ENCODE measurements at places on chromosomes 5 and 9.

DNA sequence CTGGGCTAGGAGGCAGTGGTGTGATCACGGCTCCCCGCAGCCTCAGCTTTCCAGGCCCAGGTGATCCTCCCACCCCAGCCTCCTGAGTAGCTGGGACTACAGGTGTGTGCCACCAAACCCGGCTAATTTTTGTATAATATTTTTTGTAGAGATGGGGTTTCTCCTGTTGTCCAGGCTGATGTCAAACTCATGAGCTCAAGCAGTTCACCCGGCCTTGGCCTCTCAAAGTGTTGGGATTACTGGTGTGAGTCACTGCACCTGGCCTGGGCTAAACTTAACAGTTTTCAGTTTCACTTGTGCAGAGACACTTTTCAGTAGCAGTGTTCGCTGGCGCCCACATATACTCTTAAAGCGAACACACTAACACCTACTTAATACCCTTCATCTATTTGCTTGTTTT is 205.6 kb upstream of the ZNF608 start:
- no peak for DNase-seq

DNA sequence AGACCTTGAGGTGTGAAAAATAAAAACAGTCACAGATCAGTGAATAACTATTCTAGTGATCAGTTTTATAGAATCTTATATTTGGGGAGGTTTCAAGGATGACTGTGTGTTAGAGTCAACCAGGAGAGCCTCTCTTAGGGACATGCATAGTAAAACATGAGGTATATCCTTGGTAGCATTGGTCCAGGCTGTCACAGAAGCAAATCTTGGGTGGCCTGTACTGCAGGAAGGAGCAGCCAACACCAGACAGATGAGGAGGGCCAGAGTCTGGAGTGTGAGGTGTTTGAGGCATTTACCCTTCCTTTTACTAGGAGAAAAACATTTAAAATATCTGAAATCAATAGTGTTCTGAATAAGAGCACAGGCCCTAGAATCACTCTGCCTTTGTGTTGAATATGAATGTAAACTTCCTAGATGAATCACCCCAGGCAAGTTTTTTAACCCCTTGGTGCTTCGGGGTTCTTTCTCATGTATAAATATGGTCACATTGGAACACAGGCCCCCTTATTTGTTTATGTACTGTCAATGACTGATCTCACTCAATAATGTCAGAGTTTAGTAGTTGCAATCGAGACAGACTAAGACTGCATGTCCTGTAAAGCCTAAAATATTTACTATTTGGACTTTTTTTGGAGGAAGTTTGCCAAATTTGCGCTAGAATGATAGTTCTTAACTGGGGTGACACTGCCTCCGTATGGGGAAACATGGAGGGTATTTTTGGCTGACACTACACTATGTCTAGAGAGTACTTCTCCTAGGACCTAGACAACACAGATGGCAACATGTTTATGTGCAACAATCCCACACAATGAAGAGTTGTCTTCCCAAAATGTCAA is 416.5 kb upstream of the POU5F2 start:
- no peak for DNase-seq

DNA sequence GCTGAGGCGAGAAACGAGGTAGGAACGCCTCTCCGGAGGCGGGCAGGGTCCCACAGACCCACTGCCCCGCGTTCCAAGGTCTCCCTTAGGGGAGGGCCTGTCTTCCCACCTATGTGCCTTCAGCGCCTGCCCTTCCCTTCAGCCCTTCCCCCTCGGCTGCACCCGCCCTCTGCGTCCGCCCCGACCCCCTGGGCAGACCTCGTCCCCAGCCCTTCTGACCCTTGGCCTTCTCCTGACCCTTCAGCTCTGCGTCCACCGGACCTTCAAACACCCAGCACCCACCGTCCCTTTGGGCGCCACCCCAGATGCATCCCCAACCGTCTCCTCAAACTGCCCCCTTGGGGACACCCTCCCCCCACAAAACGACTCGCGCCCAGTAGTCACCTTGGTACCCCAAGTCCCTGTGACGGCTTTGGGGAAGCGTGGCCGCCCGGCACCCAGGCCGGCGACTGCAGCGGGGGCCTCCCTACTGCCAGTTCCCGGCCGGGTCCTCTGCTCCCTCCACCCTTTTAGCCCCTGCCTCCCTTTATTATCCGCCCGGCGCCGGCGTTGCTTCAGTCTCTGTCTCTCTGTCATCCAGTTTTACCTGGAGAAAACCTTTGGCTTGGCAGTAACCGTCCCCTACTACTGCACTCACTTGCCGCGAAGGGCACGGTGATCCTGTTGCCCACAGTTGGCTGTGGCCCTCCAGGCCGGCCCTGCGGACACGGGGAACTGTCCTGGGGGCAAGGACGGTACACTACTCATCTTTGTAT is 421 bp downstream of the RUSC2 start:
- no peak for DNase-seq

DNA sequence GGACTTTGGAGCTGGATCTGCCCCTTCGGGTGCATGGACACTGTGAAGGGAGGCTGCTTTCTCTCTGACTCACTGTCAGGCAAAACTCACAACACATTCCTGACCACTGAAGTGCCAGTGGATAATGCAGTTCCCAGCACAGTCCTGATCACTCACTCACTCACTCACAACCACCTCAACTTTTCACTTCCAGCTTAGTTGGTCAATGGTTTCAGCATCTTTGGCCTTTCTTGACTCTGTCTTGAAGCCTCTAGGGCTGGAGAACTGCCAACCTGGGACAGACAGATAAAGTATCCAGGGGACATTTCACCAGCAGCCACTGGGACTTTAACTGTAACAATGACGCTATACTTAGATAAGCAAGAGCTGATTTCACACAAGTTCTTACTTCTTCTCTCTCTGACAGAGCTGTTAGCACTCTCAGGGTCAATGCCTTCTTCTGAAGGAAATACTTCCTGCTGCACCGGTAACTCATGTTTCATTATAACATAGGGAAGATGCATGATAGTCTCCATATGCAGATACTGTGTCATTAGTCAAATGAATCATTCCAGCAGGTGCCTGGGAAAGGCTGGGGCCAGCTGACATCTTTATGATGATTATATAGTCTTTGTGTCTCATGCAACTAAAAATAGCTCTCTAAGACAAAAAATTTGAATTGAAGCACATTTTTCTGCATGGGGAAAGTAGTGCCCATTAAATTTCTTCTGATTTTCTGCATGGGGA is 499.0 kb downstream of the SEMA5A start:
- DNase-seq, result no peak

GRCh38 chr9:130933114-130934046 is 5.7 kb downstream of the FIBCD1 start:
- no peak for DNase-seq

- DNase-seq, result no peak
These were observed 197.0 kb upstream of the VLDLR start for GRCh38 chr9:2424619-2425033.

DNA sequence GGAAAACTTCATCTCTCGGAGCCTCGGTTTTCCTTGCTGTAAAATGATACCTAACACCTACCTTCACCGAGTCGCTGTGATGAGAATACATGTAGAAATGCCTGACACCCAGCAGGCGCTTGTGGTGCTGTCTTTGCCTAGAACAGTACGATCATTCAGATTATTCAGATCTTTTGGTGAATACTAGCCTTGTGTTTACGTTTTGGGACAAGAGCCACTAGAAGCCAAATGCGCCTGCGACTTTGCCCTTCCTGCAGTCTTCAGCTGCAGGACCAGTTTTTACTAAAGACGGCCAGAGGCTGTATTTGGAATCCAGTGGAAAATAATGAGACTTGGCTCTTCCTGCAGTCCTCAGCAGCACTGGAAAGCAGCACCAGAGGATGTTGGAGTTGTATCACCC is 189.6 kb downstream of the TRIO start:
- DNase-seq, result no peak

GRCh38 chr5:33944543-33945132 is 8.5 kb downstream of the RXFP3 start:
- DNase-seq, result no peak

GRCh38 chr5:17229313-17229712 is 11.9 kb downstream of the BASP1 start:
- DNase-seq, result no peak

DNA sequence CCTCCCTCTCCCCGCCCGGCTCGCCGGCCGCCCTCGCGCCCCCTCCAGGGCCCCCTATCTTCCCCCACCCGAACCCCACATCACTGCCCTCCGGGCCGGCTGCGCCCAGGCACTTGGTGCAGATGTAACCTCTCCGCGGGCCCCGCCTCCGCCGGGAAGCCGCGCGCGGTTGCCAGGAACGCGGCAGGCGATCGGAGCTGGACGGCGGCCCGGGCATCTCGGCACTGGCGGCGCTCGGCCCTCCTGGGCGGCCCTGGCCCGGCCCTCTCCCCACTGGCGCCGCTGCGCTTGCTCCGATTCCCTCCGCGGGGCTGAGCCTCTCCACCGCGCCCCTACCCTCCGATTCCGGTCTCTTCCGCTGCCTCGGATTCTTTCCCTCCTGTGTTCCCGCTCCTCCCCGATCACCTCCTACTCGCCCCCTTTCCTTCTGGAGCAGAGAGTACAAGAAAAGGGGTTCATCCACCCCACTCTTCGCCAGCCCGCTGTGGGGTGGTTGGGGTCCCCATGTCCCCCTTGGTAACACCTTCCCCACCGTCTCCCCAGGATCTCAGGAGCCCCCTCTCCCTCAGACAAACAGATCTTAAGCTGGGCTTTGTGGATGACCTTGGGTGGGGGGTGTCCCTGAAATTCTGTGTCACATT is 70.6 kb downstream of the C9orf50 start:
- DNase-seq, result peak; percentile 79

DNA sequence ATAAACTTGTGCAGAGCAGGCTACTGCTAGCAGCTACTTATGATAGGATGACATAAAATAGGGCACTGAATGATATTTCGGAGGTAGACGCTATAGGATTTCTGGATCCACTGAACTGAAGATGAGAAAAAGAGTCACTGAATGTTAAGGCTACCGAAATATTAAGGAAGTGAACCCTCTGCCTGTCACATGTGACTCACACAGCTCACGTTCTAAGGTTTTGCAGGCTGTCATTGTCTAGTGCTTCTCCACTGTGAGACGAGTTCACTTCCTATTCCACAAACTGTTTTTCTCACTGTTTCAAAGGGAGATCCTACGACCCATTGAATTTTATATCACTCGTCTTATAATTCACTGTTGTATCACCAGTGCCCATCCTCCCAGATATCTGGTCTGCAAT is 100.8 kb downstream of the CTNND2 start:
- no peak for DNase-seq

- no peak for DNase-seq
These were observed 86.9 kb downstream of the RAPGEF6 start for GRCh38 chr5:131548176-131548575.

DNA sequence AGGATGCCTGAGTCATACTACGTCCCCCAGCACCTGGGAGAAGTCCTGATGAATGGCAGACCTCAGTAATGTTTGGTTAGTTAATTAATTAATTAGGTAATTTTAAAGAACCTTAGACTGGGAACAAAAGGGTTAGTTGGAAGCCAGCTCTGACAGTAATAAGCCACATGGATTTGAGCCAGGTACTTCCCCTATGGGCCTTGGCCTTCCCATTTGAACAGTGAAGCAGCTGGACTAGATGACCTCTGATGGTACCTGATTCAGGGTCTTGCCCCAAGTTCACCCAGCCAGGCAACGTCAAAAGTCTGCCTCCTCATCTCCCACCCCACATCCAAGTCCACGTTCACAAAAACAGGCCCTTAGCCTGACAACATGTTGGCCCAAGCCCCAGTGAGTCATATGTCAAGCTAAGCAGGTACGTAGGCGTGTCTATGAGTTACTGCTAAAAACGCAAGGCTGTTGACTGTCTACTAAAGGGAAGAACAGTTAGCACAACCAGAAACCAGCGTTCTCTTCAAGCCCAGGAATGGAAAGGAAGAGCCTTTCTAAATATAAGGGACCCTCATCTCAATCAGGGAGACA is 303.2 kb downstream of the ACTL7B start:
- no peak for DNase-seq

DNA sequence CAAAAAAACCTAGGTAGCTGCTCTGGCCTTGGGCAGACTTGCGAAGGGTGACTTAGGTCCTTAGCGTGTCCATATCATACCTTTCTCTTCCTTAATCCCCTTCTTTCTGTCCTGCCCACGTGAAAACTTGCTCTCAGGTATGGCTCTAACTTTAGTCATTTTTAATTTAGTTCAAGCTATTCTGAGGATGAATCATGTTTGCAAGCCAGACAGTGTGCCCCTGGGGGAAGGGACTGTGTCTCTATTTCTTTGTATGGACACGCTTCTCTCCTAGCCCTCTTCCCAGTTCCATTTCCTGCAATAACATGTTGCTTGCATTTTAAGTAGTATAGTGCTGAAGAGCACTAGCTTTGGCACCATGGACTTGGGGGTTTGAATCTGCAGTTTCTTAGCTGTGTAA is 120.6 kb downstream of the PTTG1 start:
- no peak for DNase-seq

DNA sequence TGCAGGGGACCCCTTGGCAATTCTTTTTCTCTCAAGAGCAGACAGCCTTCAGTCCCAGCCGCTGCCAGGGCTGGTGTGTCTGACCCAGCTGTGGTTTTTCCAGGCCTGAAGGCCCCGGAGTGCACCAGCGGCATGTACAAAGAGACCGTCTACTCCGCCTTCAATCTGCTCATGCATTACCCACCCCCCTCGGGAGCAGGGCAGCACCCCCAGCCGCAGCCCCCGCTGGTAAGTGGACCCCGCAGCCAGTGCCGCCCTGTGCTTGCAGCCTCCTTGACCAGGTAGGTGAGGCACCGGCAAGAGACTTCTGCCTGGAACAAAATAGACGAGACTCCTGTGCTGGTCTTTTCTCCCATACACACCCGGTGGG is 1.3 kb downstream of the TCF7 start:
- DNase-seq, result no peak

DNA sequence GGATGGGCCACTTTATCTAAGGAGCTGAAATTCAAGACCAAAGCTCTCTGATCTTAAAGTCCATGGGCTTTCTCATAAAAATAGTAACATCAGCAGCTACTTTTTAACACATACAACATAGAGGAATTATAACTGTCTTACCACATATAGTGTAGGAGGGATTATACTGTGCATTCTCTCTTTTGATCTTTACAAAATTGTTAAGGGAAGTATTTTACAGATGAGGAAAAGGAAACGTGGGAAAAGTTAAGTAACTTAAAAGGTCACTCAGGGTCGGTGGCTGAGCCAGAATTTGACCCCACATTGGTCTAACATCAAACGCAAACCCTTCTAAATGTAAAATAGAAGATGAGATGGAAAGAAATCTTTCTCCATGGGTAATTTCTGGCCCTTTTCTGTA is 38.4 kb downstream of the ZNF608 start:
- no peak for DNase-seq

- DNase-seq, result no peak
These were observed 17.0 kb downstream of the FRMPD1 start for GRCh38 chr9:37667706-37668105.

- DNase-seq, result no peak
These were observed 176.9 kb downstream of the ROR2 start for GRCh38 chr9:91773156-91773555.

Data from mesothelial cell of epicardium (in vitro differentiated cells).